Cardiac muscle cell (in vitro differentiated cells and primary cell): ENCODE measurements at places on chromosomes 7 and 10. TPM values are rescaled to one million over a fixed set of nuclear protein-coding genes. Genes with fewer than 3 reads are reported as not detected.

DNA sequence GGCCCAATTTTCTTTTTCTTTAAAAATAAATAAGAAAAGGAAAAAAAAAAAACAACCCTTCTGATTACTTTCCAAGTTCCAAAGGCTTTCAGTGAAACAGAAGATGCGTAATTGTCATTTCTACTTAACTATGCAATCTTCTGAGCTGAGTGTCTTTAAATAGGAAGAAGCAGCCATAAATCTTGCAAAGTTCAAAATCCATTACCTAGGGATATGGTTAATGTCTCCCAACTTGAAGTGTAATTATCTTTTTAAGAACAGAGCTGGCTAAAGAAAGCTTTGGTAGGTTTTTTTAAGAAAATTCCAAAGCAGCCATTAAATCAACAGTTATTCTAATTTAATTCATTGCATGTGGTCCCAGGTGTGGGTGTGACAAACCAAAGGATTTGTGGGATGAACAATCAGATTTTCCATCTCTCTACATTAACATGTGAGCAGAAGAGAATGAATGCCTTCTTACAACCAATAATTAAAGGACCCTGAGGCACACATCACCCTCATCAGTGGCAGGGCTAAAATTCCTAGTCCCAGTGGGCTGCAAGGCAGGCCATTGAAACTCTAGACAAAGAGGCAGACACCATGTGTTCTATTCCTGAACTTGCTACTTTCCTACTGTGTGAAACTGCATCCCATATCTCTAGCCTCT, 419.2 kb downstream of the REEP3 start:
- DNase-seq: no peak

DNA sequence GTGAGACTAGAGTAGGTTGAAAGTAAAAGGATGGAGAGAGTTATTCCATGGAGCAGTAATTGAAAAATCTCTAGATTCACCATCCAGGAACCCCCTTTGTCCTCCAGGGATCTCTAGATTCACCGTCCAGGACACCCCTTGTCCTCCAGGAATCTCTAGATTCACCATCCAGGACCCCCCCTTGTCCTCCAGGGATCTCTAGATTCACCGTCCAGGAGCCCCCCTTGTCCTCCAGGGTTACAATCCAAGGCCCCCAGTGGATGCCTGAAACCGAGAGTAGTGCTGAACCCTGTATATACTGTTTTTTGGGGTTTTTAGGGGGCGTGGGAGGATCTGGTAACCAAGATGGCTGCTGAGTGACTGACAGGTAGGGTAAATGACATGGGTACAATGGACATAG, 38.3 kb upstream of the PPP2R2D start:
- DNase-seq: no peak

DNA sequence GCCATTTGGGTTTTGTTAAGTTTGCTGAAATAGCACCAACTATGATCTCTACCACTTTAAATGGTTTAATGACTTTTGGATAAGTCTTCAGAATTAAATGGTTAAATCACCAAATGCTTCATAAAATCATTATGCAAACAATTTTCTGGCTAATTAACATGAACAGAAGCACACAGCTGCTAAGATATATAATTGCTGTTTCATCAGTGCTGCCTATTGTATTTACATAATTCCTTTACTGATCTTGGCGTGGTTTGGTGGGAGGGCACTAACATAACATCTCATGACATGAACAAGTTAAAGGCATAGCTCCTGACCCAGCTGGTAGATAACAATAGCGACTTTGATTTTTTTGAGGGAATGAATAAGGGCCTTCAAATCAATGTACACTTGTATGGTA, 94.1 kb downstream of the FZD1 start:
- DNase-seq: no peak

Gene XRCC2
- total RNA-seq: 3.4 and 3.6 TPM in 2 replicates

- no peak for DNase-seq
These were observed 52.7 kb upstream of the LAMB1 start for GRCh38 chr7:108055611-108056021.

Gene PIK3CG
- 0.12 TPM in 1 of 2 replicates, not detected in the other for total RNA-seq

GRCh38 chr10:96417441-96417840, 58.6 kb upstream of the OPALIN start:
- peak; percentile 40 for DNase-seq

DNA sequence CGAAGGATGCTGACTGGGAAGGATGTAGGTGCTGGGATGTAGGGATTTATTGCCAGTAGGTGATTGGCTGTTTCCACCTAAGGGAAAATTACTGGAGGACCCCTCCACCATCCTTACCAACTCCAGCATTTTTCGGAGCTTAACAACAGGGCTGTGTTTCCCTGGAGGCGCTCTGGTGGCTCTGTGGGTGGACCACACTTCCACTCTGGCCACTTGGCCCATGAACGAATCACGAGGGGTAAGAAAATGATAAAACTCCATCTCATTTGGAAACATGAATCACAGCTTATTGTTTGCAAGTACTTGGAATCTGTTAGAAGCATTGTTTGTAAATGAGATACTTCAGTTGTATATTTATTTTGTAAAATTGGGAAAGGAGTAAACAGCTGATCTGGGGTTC, 3.0 kb downstream of the DOCK1 start:
- no peak for DNase-seq
